ENCODE measurements at places on chromosomes 16 and 17.

DNA sequence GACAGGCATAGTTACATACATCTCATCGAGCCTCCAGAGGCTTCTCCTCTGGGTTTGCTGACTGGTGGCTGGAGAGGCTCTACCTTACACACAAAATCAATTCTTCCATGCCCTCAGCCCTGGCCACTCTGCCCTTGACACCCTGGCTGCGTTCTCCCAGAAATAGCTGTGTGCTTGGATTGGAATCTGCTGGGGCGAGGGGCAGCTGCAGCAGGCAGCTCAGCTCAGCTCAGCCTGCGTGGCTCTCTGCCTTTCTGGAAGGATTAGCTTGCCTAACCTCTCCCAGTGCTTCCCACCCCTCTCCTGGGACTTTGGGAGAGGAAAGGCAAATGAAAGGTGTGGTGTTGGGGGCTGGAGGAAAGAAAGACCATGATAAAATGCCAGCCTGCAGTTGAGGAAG lies 216.1 kb downstream of the ENGASE start:
- no peak for DNase-seq

DNA sequence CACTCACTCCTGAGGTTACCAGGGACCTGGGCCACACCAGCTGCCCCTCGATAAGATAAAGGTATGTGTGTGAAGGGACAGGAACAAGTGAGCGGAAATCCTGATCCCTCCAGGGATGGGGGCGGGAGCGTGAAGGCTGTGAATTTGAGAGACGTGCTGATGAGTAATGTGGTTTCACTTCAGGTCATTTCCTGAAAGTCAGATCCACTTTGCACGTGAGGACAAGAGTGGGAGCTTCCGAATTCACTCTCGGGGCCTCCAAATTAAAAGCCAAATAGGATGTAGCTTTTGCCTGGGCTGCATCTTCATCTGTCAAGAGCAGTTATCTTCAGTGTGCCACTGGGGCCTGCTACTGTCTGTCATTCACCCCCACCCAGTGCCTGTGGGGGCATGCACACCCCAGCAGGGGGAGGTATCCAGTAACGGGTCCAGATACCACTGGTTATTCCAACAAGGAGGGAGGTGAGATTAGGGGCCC lies 87.4 kb upstream of the LHX1 start:
- no peak for DNase-seq

GRCh38 chr16:68833251-68833650 lies 10.1 kb upstream of the TANGO6 start:
- DNase-seq, result no peak

GRCh38 chr16:88381820-88382451 lies 823 bp upstream of the ZNF469 start:
- no peak for DNase-seq

DNA sequence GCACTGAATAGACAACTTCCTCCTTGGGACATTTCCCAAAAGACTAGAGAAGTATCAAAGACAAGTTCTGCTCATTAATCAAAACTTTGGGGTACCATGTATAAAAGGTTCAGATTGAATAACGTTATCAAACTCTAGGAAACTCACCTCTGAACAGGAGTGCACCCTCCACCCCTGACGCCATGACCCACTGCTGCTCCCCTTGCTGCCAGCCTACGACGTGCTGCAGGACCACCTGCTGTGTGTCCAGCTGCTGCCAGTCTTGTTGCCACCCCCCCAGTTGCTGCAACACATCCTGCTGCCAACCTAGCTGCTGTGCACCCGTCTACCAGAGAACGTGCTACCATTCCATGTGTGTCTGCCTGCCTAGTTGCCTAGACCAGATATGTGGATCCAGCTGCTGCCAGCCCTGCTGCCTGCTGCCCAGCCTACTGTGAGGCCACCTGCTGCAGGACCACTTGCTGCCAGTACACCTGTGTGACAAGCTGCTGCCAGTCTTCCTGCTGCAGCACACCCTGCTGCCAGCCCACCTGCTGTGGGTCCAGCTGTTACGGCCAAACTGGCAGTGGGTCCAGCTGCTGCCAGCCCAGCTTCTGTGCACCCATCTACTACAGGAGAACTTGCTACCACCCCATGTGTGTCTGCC lies 13.8 kb upstream of the KRTAP9-2 start:
- DNase-seq, result no peak

- DNase-seq, result no peak
These were observed 42.5 kb downstream of the TMEM114 start for GRCh38 chr16:8547762-8548161.

GRCh38 chr16:56667581-56668571 lies at the start of gene MT1G:
Gene MT1G, minus strand, starts transcription at chr16:56668065. Its CDS starts 72 bp downstream, at chr16:56667993.
- no peak for DNase-seq

DNA sequence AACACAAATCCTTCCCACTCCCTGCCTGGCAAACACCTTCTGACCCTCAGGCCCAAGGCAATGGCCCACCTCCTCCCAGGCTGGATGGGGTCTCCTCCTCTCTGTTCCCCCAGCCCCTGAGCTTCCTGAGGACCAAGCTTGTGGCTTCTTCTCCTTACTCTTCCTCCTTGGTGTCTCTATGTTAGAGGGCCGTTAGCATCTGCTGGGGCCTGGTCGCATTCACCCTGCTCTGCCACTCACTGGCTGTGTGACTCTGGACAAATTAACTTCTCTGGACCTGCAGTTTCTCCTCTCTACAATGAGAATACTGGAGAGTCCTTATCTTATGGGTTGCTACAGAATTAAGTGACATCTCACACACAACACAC lies 725 bp upstream of the MT2A start:
- DNase-seq, result no peak

DNA sequence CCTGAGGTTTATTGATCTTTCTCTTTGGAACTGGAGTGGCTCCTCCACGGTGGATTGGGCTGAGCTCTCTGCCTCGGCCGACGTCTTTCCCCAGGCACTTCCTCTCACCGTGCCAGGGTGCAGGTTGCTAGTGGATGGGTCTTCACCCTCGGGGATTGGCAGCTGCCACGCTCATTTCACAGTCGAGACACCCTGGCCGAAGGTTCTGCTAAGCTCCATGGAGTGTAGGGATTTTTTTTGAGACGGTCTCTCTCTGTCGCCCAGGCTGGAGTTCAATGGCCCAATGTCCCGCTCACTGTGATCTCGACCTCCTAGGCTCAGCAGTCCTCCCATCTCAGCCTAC lies 280.8 kb downstream of the SEC14L1 start:
- DNase-seq, result no peak

- no peak for DNase-seq
These were observed 9.2 kb downstream of the CDIP1 start for GRCh38 chr16:4529085-4530060.

All from caudate nucleus (tissue), 63 donors.